ENCODE measurements at places on chromosomes 3 and 15.

- no peak for DNase-seq
Measured at GRCh38 chr15:75163150-75163564, 38.5 kb upstream of the C15orf39 start.

- DNase-seq: no peak
Measured at GRCh38 chr3:37457378-37458065, 283.1 kb upstream of the LRRFIP2 start.

DNA sequence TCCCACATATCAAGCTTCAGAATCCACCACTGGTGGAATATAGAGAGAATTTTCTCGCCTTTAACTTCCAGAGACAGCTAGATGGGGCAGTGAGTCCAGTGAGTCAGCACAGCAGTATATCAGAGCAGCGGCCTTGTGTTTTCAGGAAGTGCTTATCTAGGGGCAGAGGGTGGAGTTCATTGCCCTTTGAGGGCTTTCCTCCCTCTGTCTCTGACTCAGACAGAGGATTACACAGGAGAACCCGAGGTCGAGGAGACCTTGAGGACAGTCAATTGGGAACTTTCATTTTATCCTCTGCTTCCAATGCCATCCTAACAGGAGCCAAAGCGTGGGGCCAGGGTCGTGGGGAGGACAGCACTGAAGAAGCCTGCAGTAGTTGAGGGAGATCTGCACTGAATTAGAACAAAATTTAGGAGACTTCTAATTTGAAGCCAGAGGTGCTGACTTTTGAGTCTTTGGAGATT lies 109.6 kb upstream of the UMPS start:
- DNase-seq: no peak

DNA sequence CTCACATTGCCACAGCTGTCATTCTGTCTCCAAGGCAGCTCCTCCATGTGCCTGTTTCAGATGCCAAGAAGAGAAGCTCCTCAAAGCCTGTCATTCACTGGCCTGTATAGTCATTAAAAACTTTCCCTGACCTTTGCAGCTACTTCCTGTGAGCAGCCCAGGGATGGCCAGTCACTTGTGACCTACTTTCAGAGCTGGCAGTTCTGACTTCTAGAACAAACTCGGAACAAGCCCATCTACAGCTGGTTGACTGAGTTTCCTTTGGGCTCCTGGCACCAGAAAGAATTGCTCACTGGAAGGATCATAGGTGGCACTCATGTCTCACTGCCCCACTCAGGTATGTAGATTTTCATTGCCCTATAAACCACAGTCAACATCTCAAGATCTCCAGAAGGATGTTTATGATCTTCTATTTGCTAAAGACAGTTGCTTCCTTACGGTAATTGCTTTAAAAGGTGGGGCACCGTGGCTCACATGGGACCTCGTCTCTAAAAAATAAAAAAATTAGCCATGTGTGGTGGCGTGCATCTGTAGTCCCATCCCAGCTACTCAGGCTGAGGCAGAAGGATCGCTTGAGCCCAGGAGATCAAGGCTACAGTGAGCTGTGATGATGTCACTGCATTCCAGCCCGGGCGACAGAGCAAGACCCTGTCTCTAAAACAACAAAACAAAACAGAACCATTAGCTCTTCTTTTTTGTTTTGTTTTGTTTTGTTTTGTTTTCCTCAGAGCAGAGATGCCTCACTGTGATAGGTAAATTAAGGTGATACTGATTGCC lies 11.2 kb upstream of the ATP13A3 start:
- DNase-seq: no peak

All from GM18507 (cell line).